Kidney (tissue), 22 donors: ENCODE measurements at places on chromosomes 3 and 15. TPM values are rescaled to one million over a fixed set of nuclear protein-coding genes. Genes with fewer than 3 reads are reported as not detected.

Gene RETNLB
- not detected for polyA plus RNA-seq

Gene PODXL2
- 10.5 TPM for polyA plus RNA-seq

Gene AHSG
- 0.34 TPM for polyA plus RNA-seq

Gene PIF1
- polyA plus RNA-seq = 0.47 TPM

Gene LSAMP
- polyA plus RNA-seq = 1.4 TPM

Gene CPOX
- 6.6 TPM for polyA plus RNA-seq

Gene LXN
- 21.6 TPM for polyA plus RNA-seq

Gene C3orf20
- polyA plus RNA-seq = not detected

Gene AQR
- 14.2 TPM for polyA plus RNA-seq

Gene PFKFB4
- 2.1 TPM for polyA plus RNA-seq

Gene TRIM69
- polyA plus RNA-seq = 41.2 TPM

Gene ALDH1A2
- polyA plus RNA-seq = 24.4 TPM

Gene SUMF1
- polyA plus RNA-seq = 50.6 TPM

Gene PLIN1
- 0.86 TPM for polyA plus RNA-seq

Gene SERF2
- polyA plus RNA-seq = 2,452 TPM

Gene ZPLD1
- not detected for polyA plus RNA-seq

Gene DAZL
- polyA plus RNA-seq = not detected

Gene UBE2Q2
- 18.1 TPM for polyA plus RNA-seq

Gene UBP1
- polyA plus RNA-seq = 20.4 TPM

Gene SAMMSON
- polyA plus RNA-seq = not detected
